Endothelial cell (in vitro differentiated cells): ENCODE measurements at places on chromosomes 5 and 9. TPM values are rescaled to one million over a fixed set of nuclear protein-coding genes. Genes with fewer than 3 reads are reported as not detected.

DNA sequence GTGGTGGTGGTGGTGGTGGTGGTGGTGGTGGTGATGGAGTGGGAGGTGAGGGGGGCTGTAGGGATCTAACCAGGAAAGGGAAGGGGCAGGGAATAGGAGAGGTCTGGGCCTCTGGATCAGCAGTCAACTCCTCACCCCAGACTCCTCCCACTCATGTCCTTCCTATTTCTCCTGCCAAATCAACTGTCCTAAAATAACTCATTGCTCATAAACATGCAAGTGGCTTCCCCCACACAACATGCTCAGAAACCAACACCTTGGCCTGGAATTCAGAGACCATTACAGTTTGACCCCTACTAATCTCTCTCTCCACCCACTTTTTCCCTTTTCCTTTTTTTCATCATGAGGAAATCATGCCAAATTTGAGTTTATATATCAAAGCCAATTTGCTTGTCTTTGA is 8.4 kb upstream of the FSD1L start:
- no peak for DNase-seq
- no peak overlapping the region for H3K27ac ChIP-seq
- no peak overlapping the region for H3K4me3 ChIP-seq
- peaks cover 2% of the 10 kb centered on the region for H3K27me3 ChIP-seq

- no peak overlapping the region for H3K27ac ChIP-seq
- no peak overlapping the region for H3K4me3 ChIP-seq
- no peaks in the 10 kb centered on the region for H3K4me1 ChIP-seq
These were observed 71.5 kb downstream of the TRIM36 start for GRCh38 chr5:115098041-115098702.

- H3K27me3 ChIP-seq = peaks cover 14% of the 10 kb centered on the region
- no peak overlapping the region for H3K27ac ChIP-seq
- H3K4me3 ChIP-seq = no peak overlapping the region
- DNase-seq = no peak
- H3K36me3 ChIP-seq = peaks cover 63% of the 10 kb centered on the region
- peaks cover 4% of the 10 kb centered on the region for H3K4me1 ChIP-seq
These were observed 183.9 kb upstream of the OTULINL start for GRCh38 chr5:14397717-14398116.

GRCh38 chr9:469672-470551 is 255.2 kb downstream of the DOCK8 start:
- peaks cover 4% of the 10 kb centered on the region for H3K36me3 ChIP-seq
- peak; percentile 98 for DNase-seq
- H3K27ac ChIP-seq = peak overlapping the region; percentile 36
- no peaks in the 10 kb centered on the region for H3K27me3 ChIP-seq
- peaks cover 21% of the 10 kb centered on the region for H3K4me1 ChIP-seq

COL27A1 gene
- 61.4 TPM for total RNA-seq
